NCI-H1105 treated with DMSO at 0.1 percent for 48 hours (cell line): ENCODE measurements at places on chromosomes 7 and 10.

- no peak for DNase-seq
Observed at GRCh38 chr7:18276380-18276779, 219.2 kb upstream of the HDAC9 start.

DNA sequence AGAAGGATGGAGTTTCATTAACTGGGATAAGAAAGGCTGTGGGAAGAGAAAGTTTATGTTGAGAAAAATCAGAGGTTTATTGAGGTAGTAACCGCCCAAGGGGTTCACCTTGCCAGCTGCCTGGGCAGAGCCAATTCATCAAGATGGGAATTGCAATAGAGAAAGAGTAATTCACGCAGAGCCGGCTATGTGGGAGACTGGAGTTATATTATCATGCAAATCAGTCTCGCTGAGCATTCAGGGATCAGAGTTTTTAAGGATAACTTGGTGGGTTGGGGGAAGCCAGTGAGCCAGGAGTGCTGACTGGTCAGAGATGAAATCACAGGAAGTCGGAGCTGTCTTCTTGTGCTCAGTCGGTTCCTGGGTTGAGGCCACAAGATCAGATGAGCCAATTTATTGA is 70.6 kb downstream of the MALRD1 start:
- no peak for DNase-seq

DNA sequence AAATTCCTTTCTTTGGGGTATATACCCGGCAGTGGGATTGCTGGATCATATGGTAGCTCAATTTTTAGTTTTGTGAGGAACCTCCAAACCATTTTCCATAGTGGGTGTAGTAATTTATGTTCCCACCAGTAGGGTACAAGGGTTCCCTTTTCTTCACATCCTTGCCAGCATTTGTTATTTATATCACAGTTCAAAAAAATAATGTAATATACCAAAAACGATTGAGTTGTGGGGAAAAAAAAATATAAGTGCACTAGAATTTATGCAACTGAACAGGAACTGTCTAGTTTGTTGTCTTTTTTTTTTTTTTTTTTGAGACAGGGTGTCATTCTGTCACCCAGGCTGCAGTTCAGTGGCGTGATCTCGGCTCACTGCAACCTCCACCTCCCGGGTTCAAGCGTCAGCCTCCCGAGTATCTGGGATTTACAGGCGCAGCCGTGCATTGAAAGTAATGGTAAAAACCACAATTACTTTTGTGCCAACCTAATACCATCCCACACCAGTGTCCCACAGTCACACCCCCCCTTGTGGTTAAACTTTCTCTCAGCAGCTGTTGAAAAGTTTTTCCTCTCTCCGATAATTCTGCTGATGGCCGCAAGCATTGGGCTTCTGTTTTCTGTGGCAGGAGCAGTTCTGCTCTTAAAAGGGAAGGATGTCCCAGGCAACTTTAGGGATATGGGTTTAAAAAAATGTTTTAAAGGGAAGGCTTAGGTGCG is 6.8 kb upstream of the LAT2 start:
- no peak for DNase-seq

DNA sequence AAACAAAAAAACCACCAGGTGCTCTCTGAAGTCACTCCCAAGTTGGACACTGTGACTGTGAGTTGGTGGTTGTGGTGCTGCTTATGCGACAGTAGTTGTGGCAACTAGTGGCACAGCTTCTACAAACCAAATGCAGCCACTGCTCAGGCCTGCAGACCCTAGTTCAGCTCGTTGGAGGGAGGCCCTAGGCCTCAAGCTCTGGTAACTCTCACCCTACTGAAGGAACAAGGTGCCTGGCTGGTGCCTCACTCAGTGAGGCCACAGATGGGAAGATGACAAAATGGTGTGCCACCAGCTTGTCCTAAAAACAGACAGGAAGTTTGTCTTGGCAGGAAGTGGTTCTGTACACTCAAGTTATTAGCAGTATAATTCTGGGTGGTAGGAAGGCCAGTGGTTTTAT is 45.3 kb upstream of the RAPGEF5 start:
- DNase-seq: no peak

- DNase-seq: no peak
Observed at GRCh38 chr10:33010132-33011037, 52.4 kb upstream of the ITGB1 start.

- peak; percentile 78 for DNase-seq
Observed at GRCh38 chr7:12323415-12323814, 80.2 kb downstream of the VWDE start.
